ENCODE measurements at places on chromosomes 13 and 19. TPM values are rescaled to one million over a fixed set of nuclear protein-coding genes. Genes with fewer than 3 reads are reported as not detected.

The C1QTNF9 gene
- polyA plus RNA-seq = 0.11 TPM

DNA sequence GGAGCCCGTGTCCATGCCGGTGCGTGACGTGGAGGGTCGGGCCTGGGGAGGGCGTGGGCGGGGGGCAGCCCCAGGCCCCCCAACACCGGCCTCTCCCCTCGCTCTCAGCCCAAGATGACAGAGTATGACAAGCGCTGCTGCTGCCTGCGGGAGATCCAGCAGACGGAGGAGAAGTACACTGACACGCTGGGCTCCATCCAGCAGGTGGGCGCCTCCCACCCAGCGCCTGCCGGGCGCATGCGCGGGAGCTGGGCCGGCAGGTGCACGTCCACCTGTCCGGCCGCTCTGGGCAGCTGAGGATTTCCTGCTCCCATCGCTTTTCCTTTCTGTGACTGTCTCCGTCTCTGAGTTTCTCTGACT, 49.8 kb downstream of the VAV1 start:
- no peak for DNase-seq

GRCh38 chr13:50401721-50402465, 386.6 kb downstream of the KCNRG start:
- no peak for DNase-seq

- no peak for DNase-seq
These were observed 6.0 kb upstream of the HIPK4 start for GRCh38 chr19:40395956-40396355.

- no peak for DNase-seq
These were observed 369.6 kb downstream of the KCTD12 start for GRCh38 chr13:76516586-76516985.

Data from AG04450 (cell line).